Astrocyte of the spinal cord (primary cell): ENCODE measurements at places on chromosomes 12 and 14.
A peak's percentile ranks its signal among the peaks of the same experiment; 100 is the strongest.

DNA sequence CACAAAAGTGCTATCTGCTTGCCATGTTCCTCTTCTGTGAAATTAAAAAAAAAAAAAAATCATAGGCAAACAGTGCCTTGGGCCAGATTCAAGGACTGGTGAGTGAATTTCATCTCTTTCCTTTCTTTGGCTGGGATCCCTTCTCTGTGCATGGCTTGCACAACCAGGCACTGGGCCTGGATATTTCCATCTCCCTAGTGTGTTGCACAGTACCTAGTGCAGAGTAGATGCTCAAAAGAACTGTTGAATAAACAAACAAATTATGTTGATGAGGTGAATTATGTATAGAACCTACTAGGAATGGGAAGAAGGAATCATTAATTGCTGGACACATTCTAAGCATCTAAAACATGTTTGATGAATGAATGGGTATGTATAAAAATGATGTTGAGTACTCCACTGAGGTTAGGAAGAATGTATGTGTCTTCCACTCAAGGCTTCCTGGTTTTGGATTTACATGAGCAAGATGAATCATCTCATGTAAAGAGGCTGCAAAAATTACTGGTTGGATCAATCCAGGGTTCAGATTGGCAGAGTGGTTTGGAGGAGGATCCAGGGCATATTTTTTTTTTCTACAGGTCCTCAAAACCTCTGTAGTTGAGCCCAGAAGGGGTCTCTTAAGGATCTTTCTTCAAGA is 93.2 kb downstream of the EMP1 start:
- no peak for DNase-seq

DNA sequence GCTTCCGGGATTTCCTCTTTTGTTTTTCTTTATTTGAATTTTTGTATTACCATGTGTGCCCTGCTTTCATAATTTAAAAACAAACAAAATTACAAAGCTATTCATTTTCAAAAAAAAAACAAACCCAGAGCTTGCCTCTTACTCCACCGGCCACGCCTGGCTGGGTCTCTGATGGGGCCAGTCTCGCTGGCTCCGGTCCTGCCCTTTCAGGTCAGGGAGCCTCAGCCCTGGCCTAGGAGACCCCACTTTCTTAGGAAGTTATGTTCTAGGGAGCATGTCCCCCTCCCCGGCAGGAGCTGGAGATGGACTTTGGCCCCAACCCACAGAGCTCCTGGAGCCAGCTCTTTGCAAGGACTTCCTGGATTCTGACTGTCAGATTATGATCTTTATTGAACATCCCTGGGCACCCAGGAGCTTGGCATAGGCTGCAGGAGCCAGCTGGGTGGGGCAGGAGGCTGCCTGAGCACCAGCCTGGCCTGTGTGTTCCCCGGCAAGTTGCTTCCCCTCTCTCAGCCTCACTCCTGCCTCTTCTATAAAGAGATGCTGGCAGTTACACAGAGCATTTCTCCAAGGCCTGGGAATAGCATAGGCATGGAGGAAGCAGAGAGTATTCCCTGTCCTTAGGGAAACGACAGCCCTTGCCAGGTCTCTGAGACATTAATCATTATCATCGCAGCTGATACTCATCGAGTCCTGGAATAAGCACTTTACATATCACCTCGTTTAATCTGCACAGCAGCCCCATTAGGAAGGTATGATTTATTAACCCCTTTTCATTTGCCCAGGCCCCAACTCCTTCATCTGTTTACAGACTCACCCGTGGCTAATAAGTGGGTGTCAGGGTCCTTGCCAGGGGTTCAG is 3.5 kb downstream of the DEGS2 start:
- DNase-seq, result no peak

GRCh38 chr14:100476012-100476822 is 111.0 kb downstream of the BEGAIN start:
- DNase-seq, result peak; percentile 99

DNA sequence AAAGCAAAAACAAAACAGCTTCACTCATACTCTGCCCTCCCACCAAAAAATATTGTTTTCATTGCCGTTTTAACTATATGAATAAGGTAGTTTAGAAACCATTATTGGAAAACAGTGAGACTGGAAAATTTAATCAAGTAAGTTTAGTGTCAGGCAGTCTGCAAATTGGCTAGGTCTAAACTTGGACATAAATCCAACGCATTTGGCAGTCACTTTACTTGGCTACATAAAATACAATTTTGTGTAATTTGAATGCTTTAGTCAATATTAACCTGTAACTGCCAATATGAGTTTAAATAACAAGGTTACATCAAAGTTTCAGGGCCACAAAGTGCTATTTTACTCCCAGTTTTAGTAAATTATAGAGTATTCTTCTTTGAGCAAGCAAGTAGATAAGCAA is 202.3 kb upstream of the SLC38A2 start:
- no peak for DNase-seq

GRCh38 chr12:89988188-89988915 is 279.7 kb upstream of the ATP2B1 start:
- no peak for DNase-seq

GRCh38 chr14:66432334-66432733 is 53.8 kb upstream of the CCDC196 start:
- DNase-seq, result no peak

- DNase-seq, result no peak
Measured at GRCh38 chr14:20680843-20681347, 3.5 kb upstream of the RNASE4 start.

DNA sequence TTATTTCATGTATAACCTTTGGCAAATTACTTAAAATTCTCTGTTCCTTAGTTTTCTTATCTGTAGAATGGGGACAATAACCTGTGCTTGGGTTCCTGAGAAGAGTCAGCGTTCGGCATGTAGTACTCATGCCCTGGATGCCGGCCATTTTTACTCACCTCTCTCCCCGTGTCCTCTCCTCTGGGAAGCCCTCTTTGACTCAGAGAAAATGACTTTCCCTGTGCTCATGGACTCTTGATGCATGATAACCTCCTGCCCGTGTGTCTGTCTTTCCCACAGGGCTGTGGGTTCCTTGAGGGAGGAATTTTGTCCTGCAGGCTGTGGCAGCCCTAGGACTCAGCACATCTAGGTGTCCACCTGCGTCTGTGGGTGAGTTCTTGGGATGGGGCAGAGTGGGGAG is 5.8 kb upstream of the C1RL start:
- no peak for DNase-seq

GRCh38 chr14:53788566-53788965 is 168.1 kb downstream of the BMP4 start:
- no peak for DNase-seq

GRCh38 chr12:90455756-90456155 is 499.2 kb downstream of the CCER1 start:
- DNase-seq, result no peak

- no peak for DNase-seq
Measured at GRCh38 chr12:47458279-47458678, 247.6 kb downstream of the RPAP3 start.

GRCh38 chr14:63777024-63777423 is 49.2 kb upstream of the SGPP1 start:
- DNase-seq, result peak; percentile 59

DNA sequence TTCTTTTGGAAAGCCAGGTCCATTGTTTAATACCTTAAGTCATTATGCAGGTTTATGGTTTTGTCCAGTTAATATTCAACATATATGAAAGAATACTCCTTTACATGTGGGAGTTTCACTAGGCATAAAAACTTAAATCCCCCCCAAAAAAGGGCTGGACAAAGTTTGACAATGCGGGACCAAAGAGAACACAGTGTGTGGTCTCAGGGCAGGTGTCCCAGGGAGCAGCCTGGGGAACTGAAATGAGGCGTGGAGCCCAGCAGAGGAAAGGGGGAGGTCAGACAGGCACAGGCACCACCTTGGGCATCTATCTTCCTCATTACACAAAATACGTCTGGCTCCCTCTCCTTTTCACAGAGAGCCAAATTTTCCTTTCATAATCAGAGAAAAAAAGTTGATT is 22.5 kb downstream of the PKP2 start:
- no peak for DNase-seq

GRCh38 chr14:65238456-65238855 is 136.1 kb upstream of the MAX start:
- DNase-seq, result peak; percentile 80
